LoVo (cell line): ENCODE measurements at places on chromosomes 7 and 10.

DNA sequence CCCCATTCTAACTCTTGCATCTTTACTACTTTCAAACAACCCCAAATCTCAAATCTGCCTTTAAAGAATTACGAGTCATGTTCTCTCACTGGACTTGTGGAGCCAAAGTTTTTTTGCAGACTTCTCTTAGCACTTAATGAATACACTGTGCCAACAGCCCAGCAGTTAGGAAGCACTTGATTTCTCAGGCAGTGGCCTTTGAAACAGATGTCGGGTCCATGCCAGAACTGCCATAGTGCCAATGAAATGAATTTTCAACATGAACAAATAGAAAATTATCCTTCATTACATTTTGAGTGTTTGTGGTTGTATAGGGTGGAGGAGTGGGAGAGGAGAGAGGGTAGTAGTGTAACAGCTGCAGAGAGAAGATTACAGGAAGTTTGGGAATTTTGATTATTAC, 5.9 kb downstream of the BORCS7 start:
- DNase-seq = no peak

DNA sequence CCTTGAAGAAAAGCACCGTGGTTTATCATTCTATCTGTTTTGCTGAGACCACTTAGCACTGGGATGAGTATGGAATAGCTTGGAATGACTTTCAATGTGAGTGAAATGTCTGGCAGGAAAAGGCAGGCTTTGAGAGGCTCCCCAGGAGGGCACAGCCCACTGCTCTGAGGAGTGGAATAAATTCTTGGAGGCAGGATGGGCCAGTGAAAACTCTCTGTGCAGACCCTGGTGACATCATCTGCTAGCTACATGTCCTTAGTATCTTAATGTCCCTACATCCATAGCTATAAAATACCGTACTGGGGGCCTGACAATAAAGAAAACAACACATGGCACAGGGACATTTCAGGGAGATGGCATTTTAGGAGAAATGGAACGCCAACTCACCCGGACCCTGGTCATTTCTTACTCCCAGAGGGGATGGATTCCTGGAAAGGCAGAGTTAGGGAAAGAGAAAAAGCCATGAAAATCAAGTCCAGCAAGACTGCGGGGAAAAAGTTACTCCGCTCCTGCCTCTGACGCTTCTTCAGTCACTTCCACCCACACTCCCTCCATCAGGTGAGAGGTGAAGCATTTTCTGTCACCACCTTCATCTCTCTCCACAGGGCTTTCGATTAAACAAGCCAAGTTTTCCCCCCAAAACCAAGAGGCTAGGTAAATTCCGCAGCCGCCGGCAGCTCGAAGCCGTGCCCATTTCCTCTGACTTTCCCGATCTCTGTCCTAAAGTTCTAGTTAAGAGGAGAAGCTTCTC, 991 bp downstream of the ZNF239 start:
- DNase-seq = no peak

GRCh38 chr7:668139-668931, 58.2 kb upstream of the DNAAF5 start:
- no peak for DNase-seq

DNA sequence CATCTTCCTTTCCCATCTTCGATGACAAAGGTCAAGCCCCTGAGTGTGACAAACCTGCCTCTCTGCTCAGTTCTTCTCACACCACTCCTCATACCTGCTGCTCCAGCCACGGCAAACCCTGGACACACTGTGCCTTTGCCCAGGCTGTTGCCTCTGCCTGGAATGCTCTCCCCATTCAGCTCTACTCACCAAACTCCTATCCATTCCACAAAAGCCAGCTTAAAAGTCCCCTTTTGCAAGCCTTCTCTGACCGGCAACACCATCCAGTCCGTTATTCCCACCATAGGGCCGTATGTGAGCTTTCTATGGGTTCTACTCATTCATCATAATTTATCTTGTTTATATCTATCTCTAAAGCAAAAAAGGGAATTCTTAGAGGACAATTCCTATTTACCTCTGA, 15.2 kb downstream of the GFRA1 start:
- DNase-seq = no peak

DNA sequence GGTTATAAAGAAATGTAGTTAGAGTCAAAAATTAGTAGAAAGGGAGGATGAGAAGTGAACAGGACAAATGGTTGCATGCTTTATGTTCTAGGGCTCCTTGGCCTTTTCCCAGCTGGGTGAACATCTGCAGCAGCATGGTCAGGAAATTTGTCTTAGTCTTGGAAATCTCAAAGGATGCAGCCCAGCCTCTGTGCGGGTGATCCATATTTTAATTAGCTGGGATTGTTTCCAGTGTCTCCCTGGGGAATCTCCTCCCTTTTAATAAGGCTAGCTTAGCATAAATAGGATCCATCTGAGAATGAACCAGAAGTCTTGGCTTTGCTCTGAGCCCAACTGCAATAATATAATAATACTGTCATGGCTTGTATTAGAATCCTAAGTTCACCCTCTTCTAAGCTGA, 198.3 kb downstream of the PRKG1 start:
- DNase-seq = no peak

DNA sequence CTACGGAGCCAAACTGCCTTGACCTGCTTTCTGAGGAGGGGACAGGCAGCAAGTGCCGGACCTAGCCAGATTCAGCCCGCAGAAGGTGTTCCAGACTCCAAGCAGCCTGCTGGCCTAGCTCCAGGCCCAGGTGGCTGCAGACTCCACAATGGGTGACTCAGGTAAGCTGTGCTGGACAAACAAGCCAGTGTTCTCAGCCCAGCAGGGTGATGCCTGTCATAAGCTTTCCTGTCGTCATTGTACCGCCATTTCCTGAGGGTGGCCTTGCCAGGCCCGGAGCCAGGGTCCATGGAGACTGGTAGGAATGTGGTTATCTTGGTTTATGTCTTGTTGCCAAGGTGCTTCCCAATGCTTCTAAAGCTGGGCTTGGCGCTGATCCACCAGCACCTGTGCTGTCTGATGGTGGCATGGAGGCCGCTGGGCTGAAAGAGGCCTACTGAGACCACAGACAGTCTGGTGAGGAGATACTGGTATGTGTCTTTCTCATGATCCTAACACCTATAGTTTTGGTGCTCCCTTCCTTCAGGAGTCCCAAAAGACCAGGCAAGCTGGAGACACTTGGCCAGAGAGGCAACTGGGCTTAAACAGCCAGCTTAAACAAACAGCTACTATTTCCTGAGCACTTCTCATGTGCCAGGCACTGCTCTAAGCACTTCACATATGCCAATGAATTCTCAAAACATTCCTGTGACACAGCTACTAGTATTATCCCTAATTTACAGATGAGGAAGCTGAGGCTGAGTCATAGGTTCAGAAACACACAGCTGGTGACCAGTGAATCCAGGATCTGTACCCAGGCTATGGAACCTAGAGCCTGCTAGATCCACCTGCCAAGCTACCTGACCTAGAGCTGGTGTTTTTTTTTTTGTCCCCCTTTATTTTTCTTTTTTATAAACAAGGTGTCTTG, 42.0 kb downstream of the ZC3HC1 start:
- DNase-seq = peak; percentile 95

GRCh38 chr10:103931603-103932002, 13.6 kb upstream of the STN1 start:
- no peak for DNase-seq

DNA sequence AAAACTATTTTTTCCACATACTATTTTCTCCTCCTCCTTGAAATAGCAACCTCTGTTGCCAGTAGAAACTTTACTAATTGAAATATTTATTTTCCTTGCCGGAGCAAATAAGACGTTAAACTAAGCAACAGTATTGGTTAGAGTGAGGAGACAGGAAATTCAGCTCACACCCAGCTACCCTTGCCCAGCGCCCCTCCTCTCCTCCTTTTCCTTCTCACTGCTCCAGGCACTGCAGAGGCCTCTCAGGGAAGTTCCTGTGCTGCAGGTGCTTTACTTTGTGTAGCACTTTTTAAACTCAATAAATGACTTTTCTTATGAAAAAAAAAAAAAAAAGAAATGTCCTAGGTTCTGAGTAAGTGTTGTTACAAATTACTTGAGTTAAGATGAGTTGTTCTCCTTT, 134.0 kb downstream of the SEMA3E start:
- DNase-seq = no peak

GRCh38 chr7:47008461-47008860, 573.5 kb downstream of the TNS3 start:
- DNase-seq = no peak

DNA sequence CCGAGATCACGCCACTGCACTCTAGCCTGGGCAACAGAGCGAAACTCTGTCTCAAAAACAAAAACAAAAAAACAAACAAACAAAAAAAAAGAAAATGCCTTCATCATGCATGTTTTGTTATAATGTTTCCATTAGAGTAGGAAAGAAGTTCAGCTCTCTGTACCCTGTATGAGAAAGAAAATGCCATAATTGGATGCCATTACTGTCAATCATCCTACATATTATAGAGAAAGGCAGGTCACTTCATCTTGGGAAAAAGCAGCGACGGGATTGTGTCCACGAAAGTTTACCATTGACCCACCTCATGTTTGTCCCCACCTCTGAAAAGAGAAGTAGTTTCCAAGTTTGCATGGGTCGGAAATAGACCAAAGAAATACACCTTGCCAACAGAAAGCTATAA, 33.8 kb downstream of the SEC61G start:
- DNase-seq = no peak

DNA sequence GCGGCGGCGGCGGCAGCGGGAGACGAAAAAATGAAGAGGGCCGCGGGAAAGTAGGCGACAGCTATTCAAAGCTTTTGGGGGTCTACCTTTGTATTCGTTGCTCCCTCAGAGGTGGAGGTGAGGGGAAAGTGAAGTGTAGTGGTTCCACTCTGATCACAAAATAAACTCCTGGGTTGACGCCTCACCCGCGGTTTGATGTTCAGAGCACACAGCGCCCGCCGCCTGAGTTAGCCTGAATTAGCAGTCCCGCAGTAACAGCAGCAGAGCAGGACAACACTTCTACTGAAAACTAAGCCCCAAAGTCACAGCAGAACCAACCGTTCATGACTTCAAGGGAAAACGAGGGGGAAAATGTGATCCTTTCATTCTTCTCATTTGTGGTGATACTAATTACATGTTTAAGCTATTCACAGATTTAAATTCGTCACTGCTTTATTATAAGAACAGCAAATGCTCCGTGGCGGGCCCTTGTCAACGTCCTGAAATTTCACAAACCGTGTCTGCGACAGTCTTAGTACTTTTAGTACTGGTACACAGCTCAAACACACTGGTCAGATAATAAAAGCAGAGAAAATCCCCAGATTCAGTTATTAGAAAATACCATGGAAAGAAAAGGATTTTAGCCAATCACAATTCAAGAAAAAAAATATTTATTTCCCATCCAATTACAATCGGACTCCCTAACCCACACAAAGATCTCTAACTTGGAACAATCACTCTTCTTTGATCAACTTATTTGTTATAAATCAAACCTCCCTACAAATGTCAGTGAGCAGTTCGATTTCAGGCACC, 563 bp upstream of the JMJD1C start:
- peak; percentile 51 for DNase-seq

DNA sequence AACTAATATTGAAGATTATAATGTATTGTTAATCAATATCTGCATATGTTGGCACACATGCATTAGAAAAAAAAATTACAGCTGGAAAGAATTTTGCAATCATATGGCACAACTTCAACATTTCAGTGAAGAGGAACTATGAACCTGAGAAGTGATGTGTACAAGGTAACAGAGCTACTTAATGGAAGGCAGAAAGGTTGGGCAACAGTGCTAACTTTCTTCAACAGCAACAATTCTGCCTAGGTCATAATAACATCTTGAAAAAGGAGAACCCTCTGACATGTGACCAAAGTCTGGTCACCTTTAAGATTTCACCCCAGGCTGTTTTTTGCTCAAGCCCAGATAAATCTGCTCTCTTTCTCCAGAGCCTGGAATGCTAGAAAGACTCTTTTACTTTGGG, 47.9 kb upstream of the SKAP2 start:
- DNase-seq = no peak

GRCh38 chr10:29804025-29804852, 169.5 kb upstream of the SVIL start:
- DNase-seq = peak; percentile 88

DNA sequence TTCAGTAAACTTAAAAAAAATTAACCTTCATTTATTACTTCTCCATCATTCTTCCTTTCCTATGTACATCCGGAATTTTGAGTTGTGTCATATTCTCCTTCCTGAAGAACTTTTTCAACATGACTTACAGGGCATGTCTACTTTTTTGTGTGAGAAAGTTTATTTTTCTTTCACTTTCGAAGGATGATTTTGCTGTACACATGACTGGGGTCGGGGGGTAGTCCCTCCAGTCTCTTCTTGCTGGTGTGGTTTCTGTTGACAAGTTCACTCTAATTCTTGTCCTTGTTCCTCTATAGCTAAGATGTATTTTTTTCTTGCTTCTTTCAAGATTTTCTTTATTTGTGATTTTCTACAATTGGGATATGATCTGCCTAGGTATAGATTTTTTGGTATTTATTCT, 55.8 kb downstream of the INPP5A start:
- no peak for DNase-seq

DNA sequence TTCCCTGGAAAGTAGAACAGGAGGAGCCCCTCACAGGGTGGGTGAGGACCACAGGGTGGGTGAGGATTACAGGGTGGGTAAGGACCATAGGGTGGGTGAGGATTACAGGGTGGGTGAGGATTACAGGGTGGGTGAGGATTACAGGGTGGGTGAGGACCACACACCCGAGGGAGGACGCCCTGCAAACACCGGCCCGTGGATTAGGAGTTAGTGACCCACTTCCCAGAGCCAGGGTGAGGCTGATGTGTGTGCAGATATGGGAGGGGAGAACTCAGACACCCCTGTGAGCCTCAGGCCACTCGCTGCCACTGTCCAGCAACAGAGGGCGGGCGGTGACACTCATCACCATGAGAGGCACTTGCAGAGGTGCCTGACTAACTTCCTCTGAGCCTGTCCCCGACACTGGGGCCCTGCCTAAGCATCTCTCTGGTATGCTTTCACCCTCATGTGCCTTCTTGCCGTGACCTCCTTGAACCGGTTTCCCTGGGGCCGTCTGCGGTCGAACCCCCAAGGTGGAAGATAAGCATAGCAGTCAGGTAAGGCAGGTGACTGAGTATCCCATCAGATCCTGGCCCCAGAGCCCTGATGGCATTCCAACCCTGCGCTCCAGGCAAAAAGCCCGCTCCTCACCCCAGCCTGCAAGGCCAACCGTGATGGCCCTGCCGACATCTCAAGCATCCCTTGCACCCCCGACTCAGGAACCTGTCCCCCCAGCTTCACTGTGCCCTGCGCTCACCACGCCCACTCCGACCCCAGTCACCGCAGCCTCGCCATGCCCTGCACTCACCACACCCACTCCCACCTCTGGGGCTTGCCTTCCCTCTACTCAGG, 74.1 kb downstream of the FAM53B start:
- DNase-seq = no peak

DNA sequence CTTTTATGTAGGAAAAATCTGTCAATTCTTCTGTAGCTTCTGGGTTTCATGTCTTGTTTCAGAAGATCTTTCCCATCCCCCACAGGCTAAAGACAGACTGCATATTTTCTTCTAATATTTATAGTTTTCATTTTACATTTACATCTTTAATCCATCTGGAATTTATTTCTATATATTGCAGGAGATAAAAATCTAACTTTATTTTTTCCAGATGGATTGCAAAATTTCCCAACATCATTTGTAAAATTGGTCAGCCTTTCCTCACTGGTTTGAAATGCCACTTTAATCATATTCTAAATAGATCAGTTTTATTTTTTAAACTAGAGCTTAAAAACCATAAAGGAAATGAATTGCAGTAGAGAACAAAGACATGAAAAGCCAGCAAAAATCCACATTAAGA, 46.9 kb downstream of the TMEM26 start:
- no peak for DNase-seq

GRCh38 chr10:88089498-88089897, 226.1 kb downstream of the PTEN start:
- DNase-seq = no peak

GRCh38 chr7:113921363-113921762, 2.6 kb upstream of the PPP1R3A start:
- no peak for DNase-seq
